Stimulated activated CD8-positive, alpha-beta memory T cell treated with anti-CD3 and anti-CD28 coated beads, Interleukin-15, amount 100 ng/mL, for 24 hours (primary cell): ENCODE measurements at places on chromosomes 2 and 18.

DNA sequence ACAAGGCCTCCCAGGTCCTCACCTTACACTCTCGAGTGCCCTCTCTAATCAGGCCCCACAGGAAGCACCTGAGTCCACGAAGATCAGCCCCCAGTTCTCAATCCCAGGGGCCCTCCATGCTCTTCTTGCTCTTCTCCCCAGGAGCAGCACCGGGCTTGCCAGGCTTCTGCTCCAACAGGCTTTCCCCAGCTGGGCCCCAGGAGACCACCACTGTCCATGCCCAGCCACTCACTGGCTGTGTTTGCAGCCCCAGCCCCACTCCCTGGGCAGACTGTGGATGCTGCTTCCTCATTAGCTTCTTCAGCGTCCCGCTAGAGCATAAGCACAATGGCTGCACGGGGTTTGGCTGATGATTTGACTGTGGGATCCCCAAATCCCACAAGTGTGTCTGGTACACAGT lies 781.9 kb downstream of the GALR1 start:
- no peak for DNase-seq

- DNase-seq, result no peak
These were observed 612.1 kb downstream of the KCNJ3 start for GRCh38 chr2:155310589-155310988.

DNA sequence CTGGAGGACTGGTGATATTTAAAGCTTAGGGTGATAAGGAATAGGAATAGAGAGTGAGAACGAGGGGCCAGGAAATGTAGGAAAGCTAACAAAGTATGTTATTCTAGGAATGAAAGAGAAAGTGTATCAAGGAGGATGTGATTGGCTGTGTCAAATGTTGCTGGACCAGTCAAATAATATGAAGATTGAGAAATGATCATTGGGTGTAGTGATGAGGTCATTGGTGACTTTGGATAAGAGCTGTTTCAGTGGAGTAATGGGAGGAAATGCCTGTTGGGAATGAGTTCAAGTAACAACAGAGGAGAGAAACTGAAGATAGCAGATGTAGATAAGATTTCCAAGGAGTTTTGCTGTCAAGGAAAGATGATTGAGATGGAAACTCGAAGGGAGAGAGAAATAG lies 74.4 kb downstream of the UBE2E3 start:
- no peak for DNase-seq

GRCh38 chr2:26649992-26650712 lies 9.0 kb upstream of the CIB4 start:
- DNase-seq, result no peak

DNA sequence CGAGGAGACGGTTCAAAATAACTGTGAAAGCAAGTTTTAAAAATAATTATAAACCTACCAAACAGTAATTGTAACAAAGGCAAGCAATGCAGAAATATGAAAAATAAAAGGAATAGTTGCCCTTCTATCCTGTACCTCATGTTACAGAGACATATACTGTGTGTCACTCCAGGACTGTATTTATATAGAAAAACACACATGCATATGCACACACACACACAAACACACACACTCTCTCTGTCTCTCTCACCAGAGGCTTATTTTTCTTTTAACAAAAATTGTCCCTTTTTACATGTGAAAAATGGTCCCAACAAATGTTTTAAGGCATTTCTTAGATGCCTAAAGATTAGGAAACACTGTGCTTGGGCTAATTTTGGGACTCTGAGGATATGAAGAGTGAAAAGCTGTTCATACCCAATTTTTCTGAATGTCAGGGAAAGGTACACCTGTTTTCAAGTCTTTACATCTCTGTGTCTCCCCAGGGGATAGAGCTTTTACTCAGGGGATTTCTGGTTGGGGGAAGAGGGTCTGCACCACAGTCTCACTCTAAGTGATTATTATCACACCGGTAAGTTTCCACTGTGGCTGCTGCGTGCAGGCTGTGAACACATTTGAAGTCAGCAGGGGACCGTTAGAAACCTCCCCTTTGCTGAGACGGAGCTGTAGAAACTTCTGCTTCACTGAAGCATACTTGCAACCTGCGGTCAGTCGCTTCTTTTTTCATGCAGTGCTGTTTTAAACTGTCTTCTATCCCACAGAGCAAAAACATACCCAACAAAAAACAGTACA lies 51.4 kb upstream of the SPAG16 start:
- no peak for DNase-seq
